ENCODE measurements at places on chromosomes 3 and 15. TPM values are rescaled to one million over a fixed set of nuclear protein-coding genes. Genes with fewer than 3 reads are reported as not detected.

Gene ALG1L2
- not detected for total RNA-seq

Gene TICRR
- total RNA-seq: 27.0 TPM

Gene CD200R1L
- total RNA-seq: not detected

Gene ARPP21
- total RNA-seq: not detected

Gene LRRC49
- total RNA-seq: not detected

Gene TJP1
- total RNA-seq: not detected

Gene KBTBD12
- total RNA-seq: not detected

Gene FGD5
- not detected for total RNA-seq

Gene KNG1
- not detected for total RNA-seq

Gene GOLGA8G
- total RNA-seq: not detected

Gene SLC2A2
- total RNA-seq: not detected

Gene LEKR1
- 1.1 TPM for total RNA-seq

All from activated CD8-positive, alpha-beta T cell treated with anti-CD3 and anti-CD28 coated beads for 36 hours (primary cell).